ENCODE measurements at places on chromosomes 2 and 18.

- no peak for ATAC-seq
Observed at GRCh38 chr18:31070206-31070605, 27.7 kb upstream of the DSC3 start.

DNA sequence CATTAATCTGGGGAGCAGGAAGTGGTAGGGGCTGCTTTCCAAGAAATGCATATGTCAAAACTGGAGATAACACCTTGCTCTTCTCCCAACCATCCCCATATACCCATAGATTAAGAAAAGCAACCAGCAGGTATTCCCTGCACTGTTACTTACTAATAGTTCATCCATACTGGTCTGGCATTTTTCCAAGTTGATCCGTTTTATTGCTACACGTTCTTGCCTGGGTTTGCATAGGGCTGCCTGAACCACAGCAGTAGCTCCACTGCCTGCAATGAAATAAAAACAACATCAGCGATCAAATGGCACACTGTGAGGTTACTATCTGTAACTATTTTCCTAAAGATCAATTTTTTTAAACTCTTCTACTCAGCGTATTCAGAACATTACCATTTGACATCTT lies 65.6 kb downstream of the STK39 start:
- no peak for ATAC-seq

GRCh38 chr2:70519453-70519852 lies 34.2 kb downstream of the TGFA start:
- no peak for ATAC-seq

DNA sequence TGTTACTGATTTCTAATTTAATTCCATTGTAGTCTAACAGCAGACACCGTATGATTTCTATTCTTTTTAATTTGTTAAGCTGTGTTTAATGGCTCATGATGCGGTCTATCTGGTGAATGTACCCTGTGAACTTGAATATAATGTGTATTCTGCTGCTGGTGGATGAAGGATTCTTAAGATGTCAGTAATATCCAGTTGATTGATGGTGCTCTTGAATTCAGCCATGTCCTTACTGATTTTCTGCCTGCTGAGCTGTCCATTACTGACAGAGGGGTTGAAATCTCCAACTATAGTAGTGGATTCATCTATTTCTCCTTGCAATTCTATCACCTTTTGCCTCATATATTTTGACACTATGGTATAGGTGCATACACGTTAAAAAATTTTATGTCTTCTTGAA lies 373.3 kb upstream of the RAB12 start:
- ATAC-seq: no peak

DNA sequence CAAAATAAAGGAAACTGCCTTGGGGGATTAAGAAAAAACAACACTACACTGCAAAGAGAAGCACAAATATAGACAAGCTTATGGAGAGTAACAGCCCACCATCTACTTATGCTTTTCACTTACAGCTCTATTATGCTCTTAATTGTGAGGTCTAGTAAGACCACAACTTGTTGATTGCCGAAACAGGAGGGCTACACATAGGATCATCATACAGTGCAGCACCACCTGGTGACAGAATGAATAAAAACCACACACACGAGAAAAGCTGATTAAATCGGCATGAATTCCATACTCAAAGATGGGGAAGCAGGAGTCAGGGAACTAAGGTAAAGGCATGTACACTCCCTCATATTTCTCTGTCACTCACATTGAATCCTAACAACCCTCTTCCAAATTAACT lies 259.2 kb downstream of the IKZF2 start:
- no peak for ATAC-seq

DNA sequence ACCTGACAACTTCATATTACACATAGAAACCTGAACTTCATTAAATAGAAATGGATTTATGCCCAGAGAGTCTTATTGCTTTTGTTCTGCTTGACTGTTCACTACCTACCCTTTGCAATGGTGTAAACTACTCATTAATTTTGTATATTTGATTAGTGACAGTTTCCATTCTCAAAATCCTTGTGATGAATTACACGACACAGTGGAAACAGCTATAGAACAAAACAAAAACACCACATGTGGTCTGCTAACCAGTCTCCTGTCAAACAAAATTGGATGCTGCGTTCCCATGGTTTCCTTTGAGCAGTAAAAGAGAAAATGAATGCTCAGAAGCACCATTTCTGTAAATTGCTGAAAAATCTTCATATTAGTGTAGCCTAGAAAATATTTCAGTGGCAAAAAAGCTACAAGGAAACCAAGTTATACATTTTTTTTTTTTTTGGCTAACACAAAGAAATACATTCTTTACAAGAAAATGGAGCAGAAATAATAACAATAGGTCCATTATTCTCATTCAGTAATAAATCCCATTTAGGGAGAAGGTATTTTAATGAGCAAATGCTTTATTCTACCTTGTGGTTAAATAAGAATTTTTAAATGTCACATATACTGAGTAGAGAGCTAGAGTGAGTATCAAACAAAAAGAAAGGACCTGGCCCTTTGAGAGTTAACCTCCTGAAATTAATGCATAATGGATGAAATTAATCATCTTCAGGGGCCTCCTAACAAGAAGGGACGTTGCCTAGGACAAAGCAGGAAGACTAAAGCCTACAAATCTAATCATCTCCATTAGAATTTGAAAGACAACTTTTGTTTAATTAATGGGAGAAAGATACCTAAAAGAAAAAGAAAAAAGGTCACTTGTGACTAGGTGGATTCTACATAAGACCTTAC lies 355.1 kb upstream of the ZC3H15 start:
- ATAC-seq: no peak

GRCh38 chr2:119315241-119315925 lies 51.3 kb downstream of the C2orf76 start:
- ATAC-seq: no peak

DNA sequence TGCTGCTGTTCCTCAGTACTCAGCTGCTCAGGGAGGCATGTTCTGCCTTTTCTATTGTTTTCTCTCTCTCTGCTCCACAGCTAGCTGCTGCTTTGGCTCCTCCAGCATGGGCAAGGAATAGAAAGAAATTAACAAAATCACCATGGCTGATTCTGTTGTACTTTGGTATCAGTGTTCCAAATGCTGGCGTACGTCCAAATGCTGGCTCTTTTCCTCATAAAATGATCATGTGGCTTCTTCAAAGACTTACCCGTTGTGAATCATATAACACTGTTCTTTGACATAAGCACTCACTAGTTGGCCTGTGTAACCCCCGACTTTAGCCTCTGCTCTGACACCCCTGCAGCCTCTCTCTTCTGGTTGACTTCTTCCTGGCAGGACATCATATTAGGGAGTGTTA lies 547.6 kb downstream of the CPS1 start:
- ATAC-seq: no peak

DNA sequence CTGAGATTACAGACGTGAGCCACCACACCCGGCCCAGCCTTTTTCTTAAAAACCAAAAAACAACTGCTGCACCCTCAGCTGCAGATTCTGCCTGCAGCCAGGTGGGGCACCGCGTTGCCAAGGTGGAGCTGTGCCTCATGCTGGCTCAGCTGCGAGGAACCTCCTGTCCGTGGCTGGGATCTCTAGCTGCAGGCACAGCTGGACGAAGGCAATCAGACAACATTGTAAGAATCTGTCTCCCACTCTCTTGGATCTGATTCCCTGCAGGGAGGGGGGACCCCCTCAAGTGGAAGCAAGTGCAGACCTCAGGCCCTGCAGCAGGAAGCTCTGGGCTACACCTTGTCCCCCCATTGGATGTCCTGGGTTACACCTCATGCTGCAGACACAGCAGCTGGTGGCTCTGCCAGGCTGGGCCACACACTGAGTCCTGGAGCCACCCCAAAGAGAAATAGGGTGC lies 24.1 kb downstream of the CIDEA start:
- no peak for ATAC-seq

DNA sequence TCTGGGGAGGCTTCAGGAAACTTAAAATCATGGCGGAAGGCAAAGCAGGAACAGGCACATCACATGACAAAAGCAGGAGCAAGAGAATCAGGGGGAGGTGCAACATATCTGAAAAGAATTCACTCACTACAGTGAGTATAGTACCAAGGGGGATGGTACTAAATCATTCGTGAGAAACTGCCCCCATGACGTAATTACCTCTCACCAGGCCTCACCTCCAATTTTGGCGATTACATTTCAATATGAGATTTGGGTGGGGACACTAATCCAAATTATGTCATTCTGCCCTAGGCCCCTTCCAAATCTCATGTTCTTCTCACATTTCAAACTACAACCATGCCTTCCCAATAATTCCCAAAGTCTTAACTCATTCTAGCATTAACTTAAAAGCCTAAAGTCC lies 740.8 kb upstream of the SOX11 start:
- ATAC-seq: no peak

DNA sequence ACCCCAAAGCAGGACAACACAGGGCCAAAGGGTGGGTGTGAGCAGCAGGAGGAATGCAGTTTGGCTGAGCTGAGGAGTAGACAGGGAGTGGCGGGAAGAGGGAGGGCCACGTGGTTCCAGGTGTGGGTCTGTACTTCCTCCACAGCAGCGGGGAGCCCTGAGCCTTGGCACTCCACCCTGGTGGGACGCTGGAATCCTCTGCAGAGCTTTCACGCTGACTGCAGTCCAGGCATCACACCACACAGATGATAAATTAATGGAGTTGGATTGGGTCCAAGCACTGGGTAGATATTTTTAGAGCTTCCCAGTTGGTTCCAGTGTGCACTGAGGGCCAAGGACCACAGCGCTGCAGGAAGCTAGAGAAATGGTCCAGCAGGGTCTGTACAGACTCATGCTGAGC lies 67.0 kb upstream of the TMEM200C start:
- ATAC-seq: no peak

DNA sequence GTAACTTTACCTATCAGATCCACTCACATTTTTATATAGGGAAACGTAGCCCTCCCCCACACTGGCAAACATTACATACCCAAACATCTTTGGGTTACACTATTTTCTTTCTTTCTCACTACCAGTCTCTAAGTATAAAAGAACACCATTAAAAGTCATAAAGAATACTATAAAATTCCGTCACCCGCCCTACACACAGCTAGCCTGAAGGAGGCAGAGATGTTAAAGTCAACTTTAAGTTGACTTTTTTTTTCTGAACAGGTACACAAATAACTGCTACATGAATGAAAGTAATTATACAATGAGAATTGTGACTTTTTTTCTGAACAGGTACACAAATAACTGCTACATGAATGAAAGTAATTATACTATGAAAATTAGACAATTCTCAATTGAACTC lies 628.3 kb downstream of the NUP35 start:
- ATAC-seq: no peak

GRCh38 chr2:125797192-125797591 lies 858.8 kb upstream of the GYPC start:
- no peak for ATAC-seq

GRCh38 chr2:360124-360523 lies 72.2 kb upstream of the ALKAL2 start:
- ATAC-seq: no peak

GRCh38 chr2:133489641-133490410 lies 78.4 kb downstream of the NCKAP5 start:
- ATAC-seq: no peak

DNA sequence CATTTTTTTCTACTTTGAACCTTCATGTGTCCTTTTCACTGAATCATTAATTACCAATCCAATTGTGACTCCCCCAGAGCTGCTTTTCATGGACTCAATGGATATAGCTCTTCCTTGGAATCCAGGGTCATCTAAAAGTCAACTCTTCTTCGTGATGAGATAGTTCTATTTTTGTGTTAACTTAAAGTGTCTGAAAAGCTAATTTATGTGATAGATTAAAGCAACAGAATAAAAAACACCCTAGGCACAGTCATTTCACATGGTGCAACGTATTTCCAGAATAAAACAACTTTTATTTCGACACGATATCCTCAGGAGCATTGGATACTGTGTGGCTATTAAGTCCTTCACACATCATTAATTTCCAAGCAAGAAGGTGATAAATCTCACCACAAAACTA lies 250.6 kb upstream of the SPHKAP start:
- ATAC-seq: no peak

GRCh38 chr2:224062481-224063297 lies 23.6 kb upstream of the SERPINE2 start:
- no peak for ATAC-seq

DNA sequence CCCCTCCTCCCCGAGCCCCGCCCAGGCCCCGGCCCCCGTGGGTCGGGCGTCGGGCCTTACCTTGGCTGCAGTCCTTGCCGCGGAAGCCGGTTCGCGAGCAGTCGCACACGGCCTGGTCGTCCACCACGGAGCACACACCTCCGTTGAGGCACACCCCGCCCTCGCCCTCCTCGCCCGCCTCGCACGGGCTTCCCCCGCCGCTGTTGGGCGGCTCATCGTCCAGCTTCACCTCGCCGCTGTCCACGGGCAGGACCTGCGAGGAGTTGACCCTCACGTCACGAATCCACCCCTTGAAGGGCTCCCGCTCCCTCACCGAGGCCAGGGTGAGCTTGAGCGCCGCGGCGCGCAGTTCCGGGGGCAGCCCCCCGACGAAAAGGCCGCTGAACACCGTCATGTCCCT lies 4.5 kb downstream of the NRXN1 start:
- no peak for ATAC-seq

Measured in activated CD4-positive, CD25-positive, alpha-beta regulatory T cell treated with anti-CD3 and anti-CD28 coated beads, Interleukin-2, amount 50 U/mL, for 24 hours (primary cell).